ENCODE measurements at places on chromosomes 11 and 22. TPM values are rescaled to one million over a fixed set of nuclear protein-coding genes. Genes with fewer than 3 reads are reported as not detected.

GRCh38 chr11:130611791-130612251 lies 163.4 kb downstream of the ADAMTS15 start:
- no peaks in the 10 kb centered on the region for H3K36me3 ChIP-seq
- no peak for DNase-seq
- H3K27me3 ChIP-seq, result no peaks in the 10 kb centered on the region
- H3K27ac ChIP-seq, result no peak overlapping the region

DNA sequence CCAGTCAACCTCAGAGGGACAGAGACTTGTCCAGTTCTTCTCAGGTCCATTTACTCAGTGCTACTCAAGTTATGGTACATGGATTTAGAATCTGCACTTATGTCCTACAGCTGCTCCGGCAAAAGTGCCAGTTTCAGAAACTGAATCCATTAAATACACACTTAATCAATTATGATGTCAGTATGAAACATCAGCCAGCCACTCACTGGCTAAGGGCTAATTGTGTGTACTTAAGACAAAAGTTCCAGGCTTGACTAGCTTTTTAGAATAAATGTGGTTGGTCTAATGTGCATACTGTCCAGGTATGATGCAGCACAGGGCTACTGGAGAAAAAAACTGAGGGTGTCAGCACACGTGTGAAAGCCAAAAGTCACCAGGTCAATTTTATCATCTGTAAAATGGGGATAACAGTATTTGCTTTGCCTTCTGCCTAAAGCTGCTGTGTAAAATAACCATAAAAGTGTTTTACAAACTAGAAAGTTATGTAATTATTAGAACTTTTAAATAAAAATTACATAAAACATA lies 55.4 kb upstream of the CYP2D6 start:
- no peak for DNase-seq
- peaks cover 10% of the 10 kb centered on the region for H3K36me3 ChIP-seq
- no peaks in the 10 kb centered on the region for H3K27me3 ChIP-seq
- H3K27ac ChIP-seq, result no peak overlapping the region

GRCh38 chr11:76382209-76382608 lies 1.1 kb downstream of the GVQW3 start:
- no peak for DNase-seq
- peaks cover 8% of the 10 kb centered on the region for H3K36me3 ChIP-seq
- no peak overlapping the region for H3K27ac ChIP-seq
- H3K4me1 ChIP-seq, result peaks cover 29% of the 10 kb centered on the region
- no peaks in the 10 kb centered on the region for H3K27me3 ChIP-seq

GRCh38 chr11:3164552-3165151 lies 458 bp downstream of the OSBPL5 start:
- peaks cover 15% of the 10 kb centered on the region for H3K4me1 ChIP-seq
- DNase-seq, result no peak
- H3K27me3 ChIP-seq, result no peaks in the 10 kb centered on the region
- peak overlapping the region; percentile 75 for H3K4me3 ChIP-seq
- H3K27ac ChIP-seq, result no peak overlapping the region

DNA sequence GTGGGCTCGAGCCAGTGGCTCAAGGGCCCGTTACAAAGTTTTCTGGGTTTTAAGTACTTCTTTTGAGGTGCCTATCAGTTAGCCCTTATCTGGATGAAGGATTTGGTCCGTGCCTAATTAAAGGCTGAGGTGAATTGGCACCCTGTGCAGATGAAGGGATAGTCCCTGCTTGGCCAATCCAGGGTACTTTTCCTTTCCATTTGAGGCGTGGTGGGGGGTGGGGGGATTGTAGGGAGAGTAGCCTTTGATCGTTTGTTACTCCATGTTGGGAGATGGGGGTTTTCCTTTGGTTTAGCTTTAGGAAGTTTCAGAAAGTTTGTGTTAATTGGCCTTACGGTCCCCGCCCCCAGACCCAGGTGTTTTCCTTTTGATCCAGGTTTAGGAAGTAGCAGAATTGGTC lies 170.8 kb downstream of the DDX10 start:
- H3K4me3 ChIP-seq, result no peak overlapping the region
- no peaks in the 10 kb centered on the region for H3K27me3 ChIP-seq
- H3K27ac ChIP-seq, result no peak overlapping the region
- DNase-seq, result no peak
- H3K36me3 ChIP-seq, result peaks cover 15% of the 10 kb centered on the region
- no peaks in the 10 kb centered on the region for H3K4me1 ChIP-seq

- peaks cover 2% of the 10 kb centered on the region for H3K27me3 ChIP-seq
- H3K27ac ChIP-seq, result peak overlapping the region; percentile 88
- no peaks in the 10 kb centered on the region for H3K4me1 ChIP-seq
- peaks cover 17% of the 10 kb centered on the region for H3K36me3 ChIP-seq
- DNase-seq, result no peak
These were observed 644 bp upstream of the NDUFV1 start for GRCh38 chr11:67606093-67606491.

- H3K36me3 ChIP-seq, result no peaks in the 10 kb centered on the region
- no peak overlapping the region for H3K27ac ChIP-seq
- H3K4me3 ChIP-seq, result no peak overlapping the region
- H3K27me3 ChIP-seq, result peaks cover 15% of the 10 kb centered on the region
These were observed 46.4 kb upstream of the CALCB start for GRCh38 chr11:15027011-15027410.

- H3K4me1 ChIP-seq, result no peaks in the 10 kb centered on the region
- DNase-seq, result peak; percentile 96
- H3K4me3 ChIP-seq, result no peak overlapping the region
- H3K36me3 ChIP-seq, result no peaks in the 10 kb centered on the region
These were observed 39.6 kb downstream of the CSNK2A3 start for GRCh38 chr11:11313426-11313825.

DNA sequence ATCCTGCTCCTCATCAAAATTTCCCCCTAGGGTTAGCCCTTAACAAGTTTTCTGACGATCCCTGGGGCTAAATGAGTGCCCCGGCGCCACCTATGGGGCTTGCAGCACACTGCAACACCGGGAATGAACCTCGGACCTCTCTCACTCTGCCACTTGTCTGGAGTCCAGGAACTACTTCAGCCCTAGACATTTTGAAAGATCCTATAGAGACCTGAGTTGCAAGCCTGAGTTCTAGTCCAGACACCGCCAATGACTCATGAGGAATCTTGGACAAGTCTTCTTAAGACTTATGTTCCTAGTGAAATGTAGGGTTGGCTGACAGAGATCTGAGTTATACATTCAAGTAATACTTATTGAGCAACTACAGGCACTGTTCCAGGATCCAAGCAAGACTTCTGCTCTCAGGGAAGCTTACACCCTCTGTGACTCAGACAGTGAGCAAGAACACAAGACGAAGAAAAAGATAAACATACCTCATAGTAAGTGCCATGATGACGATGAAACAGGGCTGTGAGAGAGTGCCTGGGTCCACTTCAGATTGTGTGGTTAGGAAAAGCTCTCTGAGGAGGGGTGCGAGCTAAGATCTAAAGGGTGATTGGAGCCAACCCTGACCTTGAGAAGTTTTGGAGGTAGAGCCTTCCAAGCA lies 10.2 kb upstream of the STK33 start:
- peaks cover 25% of the 10 kb centered on the region for H3K4me1 ChIP-seq
- peak overlapping the region; percentile 15 for H3K4me3 ChIP-seq
- peak overlapping the region; percentile 95 for H3K27ac ChIP-seq
- no peaks in the 10 kb centered on the region for H3K27me3 ChIP-seq
- no peaks in the 10 kb centered on the region for H3K36me3 ChIP-seq

DNA sequence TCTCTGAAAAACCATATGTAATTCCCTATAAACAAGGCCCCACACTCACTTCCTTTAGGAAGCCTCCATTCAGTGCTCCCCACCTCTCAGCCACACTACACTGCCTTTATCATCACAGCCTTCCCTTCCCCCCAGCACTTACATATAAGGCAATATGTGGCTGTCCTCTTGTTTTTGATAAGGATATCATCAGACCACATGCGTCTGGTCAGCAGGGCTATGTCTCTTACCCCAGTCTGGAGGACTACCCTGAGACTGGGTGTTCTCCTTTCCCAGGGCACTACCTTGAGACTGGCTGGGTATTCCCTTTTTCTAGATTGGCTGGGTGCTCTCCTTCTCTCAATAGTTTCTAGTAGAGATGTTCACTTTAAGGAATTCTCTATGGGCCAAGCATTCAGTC lies 7.8 kb downstream of the KCNE3 start:
- H3K27me3 ChIP-seq, result no peaks in the 10 kb centered on the region
- no peak for DNase-seq
- H3K36me3 ChIP-seq, result no peaks in the 10 kb centered on the region
- no peak overlapping the region for H3K4me3 ChIP-seq

GRCh38 chr22:42317691-42318547 lies 47.5 kb upstream of the TCF20 start:
- H3K27ac ChIP-seq, result peak overlapping the region; percentile 35
- no peak overlapping the region for H3K4me3 ChIP-seq
- H3K36me3 ChIP-seq, result peaks cover 1% of the 10 kb centered on the region
- no peaks in the 10 kb centered on the region for H3K27me3 ChIP-seq
- peak; percentile 89 for DNase-seq

DNA sequence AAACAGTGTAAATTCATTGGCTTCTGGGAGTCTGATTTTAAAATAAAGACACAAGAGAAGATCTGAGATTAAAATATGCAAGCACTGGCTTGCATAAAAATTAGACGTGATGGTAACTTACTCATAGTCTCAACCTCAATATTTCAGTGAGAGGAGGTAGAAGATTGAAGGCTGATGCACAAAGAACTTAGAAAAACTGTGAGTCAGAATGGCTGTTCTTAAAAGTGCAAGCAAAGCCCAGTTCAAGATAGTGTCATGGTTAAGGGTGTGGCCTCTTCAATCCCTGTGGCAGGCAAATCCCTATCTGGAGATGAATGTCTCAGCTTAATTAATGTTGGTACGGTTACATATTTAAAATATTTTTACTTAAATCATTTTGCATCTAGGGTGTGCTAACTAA lies 33.6 kb upstream of the FIBIN start:
- no peak overlapping the region for H3K4me3 ChIP-seq
- peak; percentile 42 for DNase-seq
- H3K27ac ChIP-seq, result peak overlapping the region; percentile 46
- H3K4me1 ChIP-seq, result no peaks in the 10 kb centered on the region

DNA sequence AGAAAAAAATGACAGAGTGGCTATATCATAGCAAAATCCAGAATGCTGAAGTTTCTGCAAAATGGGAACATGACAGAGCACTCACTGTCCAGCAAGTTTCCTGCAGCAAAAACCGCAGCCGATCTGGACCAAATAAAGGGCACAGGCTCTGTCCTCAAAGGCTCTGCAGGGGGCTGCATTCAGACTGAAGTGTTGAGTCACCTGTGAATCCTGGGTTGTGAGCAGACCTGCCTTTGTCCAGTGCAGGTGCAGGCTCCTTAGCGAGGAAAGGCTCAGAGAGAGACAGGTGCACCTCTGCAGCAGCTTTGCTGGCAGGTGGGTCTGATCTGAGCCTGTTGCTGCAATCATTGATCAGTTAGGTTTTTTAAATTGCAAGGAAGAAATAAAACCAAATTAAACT lies 29.3 kb upstream of the NFAM1 start:
- peaks cover 80% of the 10 kb centered on the region for H3K27me3 ChIP-seq
- DNase-seq, result no peak
- H3K4me3 ChIP-seq, result no peak overlapping the region
- no peaks in the 10 kb centered on the region for H3K36me3 ChIP-seq

- H3K4me1 ChIP-seq, result no peaks in the 10 kb centered on the region
- no peak overlapping the region for H3K4me3 ChIP-seq
- H3K27ac ChIP-seq, result no peak overlapping the region
- no peak for DNase-seq
- no peaks in the 10 kb centered on the region for H3K27me3 ChIP-seq
- no peaks in the 10 kb centered on the region for H3K36me3 ChIP-seq
These were observed 341.6 kb downstream of the CTTN start for GRCh38 chr11:70739811-70740487.

DNA sequence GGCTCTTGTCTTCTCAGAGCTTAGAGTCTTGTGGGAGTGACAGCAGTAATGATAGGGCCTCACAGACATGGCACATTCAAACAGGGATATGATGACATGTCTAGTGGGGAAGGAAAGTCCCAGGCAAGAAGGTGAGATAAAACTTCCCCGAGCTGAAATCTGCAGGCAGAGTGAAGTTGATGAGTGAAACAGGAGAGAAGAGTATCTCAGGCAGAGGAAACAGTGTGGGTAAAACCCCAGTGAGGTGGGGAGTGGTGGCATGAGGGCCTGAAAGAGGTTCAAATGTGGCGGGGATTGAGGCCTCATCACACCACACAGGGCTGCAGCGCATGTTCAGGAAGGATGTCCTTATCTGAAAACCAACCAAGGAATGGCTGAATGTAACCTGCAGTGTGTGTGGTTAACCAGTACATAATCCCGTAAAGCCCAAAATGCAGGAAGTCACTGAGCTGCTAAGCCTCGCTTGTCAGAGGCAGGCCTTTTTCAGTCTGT lies 153.8 kb upstream of the E2F8 start:
- no peaks in the 10 kb centered on the region for H3K4me1 ChIP-seq
- no peak for DNase-seq
- H3K27me3 ChIP-seq, result no peaks in the 10 kb centered on the region

DNA sequence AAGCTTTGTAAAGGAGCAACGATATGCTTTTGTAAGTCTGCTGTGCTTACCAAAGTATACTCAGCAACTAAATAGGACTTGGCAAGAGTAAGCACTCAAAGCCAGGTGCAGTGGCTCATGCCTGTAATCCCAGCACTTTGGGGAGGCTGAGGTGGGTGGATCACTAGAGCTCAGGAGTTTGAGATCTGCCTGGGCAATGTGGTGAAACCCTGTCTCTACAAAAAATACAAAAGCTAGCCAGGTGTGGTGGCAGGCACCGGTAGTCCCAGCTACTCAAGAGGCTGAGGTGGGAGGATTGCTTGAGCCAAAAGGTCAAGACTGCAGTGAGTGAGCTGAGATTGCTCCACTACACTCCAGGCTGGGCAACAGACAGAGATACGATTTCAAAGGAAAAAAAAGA lies 67.5 kb downstream of the PAK1 start:
- H3K27ac ChIP-seq, result no peak overlapping the region
- DNase-seq, result no peak
- H3K36me3 ChIP-seq, result no peaks in the 10 kb centered on the region
- no peaks in the 10 kb centered on the region for H3K27me3 ChIP-seq

Gene SLC25A45
- 3.9 TPM for total RNA-seq

Gene KCNQ1
- not detected for total RNA-seq

Gene PNPLA5
- total RNA-seq, result not detected

Gene CARNS1
- not detected for total RNA-seq

Gene KDM4D
- total RNA-seq, result 1.1 TPM

Gene TUBA8
- total RNA-seq, result 0.66 TPM

Measured in MCF 10A (cell line).